Activated CD4-positive, alpha-beta memory T cell treated with anti-CD3 and anti-CD28 coated beads for 36 hours (primary cell): ENCODE measurements at places on chromosomes 1 and 21. TPM values are rescaled to one million over a fixed set of nuclear protein-coding genes. Genes with fewer than 3 reads are reported as not detected.
A peak's percentile ranks its signal among the peaks of the same experiment; 100 is the strongest.

GRCh38 chr1:116738673-116739370 lies 15.4 kb upstream of the CD2 start:
- peaks cover 16% of the 10 kb centered on the region for H3K36me3 ChIP-seq
- peak; percentile 85 for DNase-seq
- peaks cover 68% of the 10 kb centered on the region for H3K4me1 ChIP-seq
- peak overlapping the region; percentile 100 for H3K27ac ChIP-seq
- H3K27me3 ChIP-seq, result no peaks in the 10 kb centered on the region
- H3K4me3 ChIP-seq, result peak overlapping the region; percentile 74

DNA sequence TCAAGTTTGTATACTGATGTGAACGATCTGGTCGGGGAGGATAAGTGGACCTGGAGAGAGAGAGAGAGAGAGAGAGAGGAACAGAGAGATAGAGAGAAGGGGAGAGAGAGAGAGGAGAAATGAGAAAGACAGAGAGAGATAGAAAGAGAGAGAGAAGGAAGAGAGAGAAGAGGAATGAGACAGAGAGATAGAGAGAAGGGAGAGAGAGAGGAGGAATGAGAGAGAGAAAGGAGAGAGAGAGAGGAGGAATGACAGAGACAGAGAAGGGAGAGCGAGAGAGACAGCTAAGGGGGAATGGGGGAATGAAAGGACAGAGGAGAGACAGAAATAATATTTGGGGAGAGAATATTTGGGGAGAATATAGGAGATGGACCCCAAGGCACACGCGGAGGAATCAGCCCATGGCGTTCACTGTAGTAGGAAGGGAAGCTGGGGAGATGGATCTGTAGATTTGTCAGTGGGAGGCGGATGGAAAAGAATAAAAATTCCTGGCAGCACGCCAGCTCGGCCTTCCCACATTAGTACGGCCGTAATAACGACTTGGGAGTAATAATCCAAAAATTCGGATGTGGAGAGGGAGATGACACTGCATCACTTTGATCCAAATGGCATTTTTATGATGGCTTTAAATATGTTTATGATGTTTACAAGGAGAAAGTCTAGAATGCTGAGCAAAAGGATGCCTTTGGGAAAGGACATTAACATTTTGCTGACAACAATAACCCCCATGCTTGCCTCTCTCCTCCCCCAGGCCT lies 159.8 kb upstream of the KCNJ6 start:
- no peaks in the 10 kb centered on the region for H3K36me3 ChIP-seq
- H3K27ac ChIP-seq, result no peak overlapping the region
- H3K27me3 ChIP-seq, result no peaks in the 10 kb centered on the region
- H3K4me1 ChIP-seq, result no peaks in the 10 kb centered on the region

- H3K27ac ChIP-seq, result no peak overlapping the region
- peak overlapping the region; percentile 64 for H3K4me3 ChIP-seq
- no peaks in the 10 kb centered on the region for H3K36me3 ChIP-seq
- no peak for DNase-seq
Observed at GRCh38 chr1:90851711-90852050, 134.6 kb upstream of the BARHL2 start.

- no peak overlapping the region for H3K4me3 ChIP-seq
- H3K27ac ChIP-seq, result no peak overlapping the region
- no peaks in the 10 kb centered on the region for H3K27me3 ChIP-seq
- no peak for DNase-seq
- H3K36me3 ChIP-seq, result no peaks in the 10 kb centered on the region
Observed at GRCh38 chr1:218080863-218081262, 204.2 kb upstream of the RRP15 start.

DNA sequence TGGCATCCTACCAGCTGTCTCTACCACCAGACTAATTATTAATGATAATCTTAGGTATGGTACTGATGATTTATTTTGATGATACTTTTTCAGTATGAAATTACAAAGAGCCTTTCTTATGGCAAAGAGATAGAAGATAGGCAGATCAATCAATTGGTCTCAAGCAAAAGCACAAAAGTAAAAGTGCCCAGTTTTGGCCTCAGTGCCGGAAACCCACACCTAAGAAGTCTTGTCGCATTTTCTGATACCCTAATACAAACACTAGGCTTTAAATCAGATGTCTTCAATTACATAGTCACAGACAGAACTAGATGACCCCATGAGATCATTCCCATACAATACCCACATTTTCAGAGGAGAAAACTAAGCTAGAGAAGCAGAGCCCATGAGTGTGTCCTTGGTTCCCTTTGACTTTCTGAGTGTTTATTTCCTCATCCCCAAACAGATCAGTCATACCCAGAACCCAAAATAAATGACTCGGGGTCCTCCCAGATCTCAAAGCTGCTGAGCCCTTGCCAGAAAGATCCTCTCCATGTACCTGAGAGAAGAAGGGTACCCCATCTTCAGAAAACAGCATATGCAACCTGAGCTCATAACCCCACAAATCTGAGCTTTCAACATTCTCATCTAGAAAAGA lies 7.7 kb downstream of the ITPKB start:
- H3K27ac ChIP-seq, result peak overlapping the region; percentile 87
- DNase-seq, result peak; percentile 32
- peaks cover 78% of the 10 kb centered on the region for H3K36me3 ChIP-seq
- H3K4me1 ChIP-seq, result peaks cover 86% of the 10 kb centered on the region
- no peaks in the 10 kb centered on the region for H3K27me3 ChIP-seq

ANGPTL3 gene
- total RNA-seq, result not detected

DNA sequence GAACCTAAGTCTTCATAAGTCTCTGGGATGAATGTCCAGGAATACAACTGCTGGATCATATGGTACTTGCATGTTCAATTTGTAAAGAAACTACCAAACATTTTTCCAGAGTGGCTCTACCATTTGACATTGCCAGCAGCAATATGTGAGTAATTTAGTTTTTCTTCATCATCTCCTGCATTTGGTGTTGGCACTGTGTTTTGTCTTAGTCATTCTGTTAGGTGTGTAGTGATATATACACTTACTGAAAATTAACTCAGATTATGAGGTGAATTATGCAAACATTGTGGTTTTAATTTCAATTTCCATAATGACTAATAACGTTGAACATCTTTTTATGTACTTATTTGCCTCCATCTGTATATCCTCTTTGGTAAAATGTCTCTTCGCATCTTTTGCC lies 138.7 kb downstream of the LRRC40 start:
- H3K4me1 ChIP-seq, result no peaks in the 10 kb centered on the region
- DNase-seq, result no peak
- no peak overlapping the region for H3K27ac ChIP-seq

MTARC2 gene
- not detected for total RNA-seq

GRCh38 chr1:207841293-207841692 lies 69.6 kb downstream of the CD34 start:
- H3K27ac ChIP-seq, result no peak overlapping the region
- H3K4me1 ChIP-seq, result peaks cover 59% of the 10 kb centered on the region
- H3K27me3 ChIP-seq, result no peaks in the 10 kb centered on the region
- DNase-seq, result no peak

DNA sequence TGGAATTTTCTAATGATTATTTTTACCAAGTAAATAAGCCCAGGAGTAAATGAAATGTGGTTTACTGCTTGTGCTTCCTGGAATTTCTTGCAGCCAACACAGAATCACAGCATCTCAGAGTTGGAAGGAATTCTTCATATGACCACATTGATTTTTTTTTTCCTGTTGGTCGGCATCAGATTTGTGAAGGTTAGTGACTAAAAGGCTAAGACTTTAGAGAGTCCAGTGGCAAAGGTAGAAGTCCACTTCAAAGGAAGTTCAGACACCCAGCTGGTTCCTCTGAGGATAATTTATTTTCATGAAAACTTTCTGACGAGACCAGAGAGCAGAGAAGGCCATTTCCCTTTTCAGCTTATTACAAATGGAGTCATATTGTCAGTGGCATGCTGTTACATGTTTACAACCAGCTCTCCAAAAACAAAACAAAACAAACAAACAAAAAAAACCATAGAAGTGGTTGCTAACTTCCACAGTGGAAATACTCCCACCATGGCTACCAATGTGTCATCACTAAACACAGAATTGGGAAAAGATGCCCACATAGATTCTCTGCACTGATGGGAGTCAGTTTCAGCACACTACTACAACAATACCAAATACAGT lies 77.2 kb upstream of the CDC42BPA start:
- H3K27ac ChIP-seq, result no peak overlapping the region
- no peaks in the 10 kb centered on the region for H3K36me3 ChIP-seq
- H3K4me1 ChIP-seq, result no peaks in the 10 kb centered on the region
- H3K4me3 ChIP-seq, result no peak overlapping the region
- no peak for DNase-seq

TSTD1 gene
- 70.2 TPM for total RNA-seq

GRCh38 chr21:20701235-20701634 lies 297.0 kb upstream of the NCAM2 start:
- DNase-seq, result no peak
- H3K4me3 ChIP-seq, result no peak overlapping the region
- H3K36me3 ChIP-seq, result no peaks in the 10 kb centered on the region
- no peaks in the 10 kb centered on the region for H3K4me1 ChIP-seq
- no peak overlapping the region for H3K27ac ChIP-seq

GRCh38 chr1:97593192-97593591 lies 327.6 kb downstream of the DPYD start:
- peaks cover 30% of the 10 kb centered on the region for H3K36me3 ChIP-seq
- H3K4me1 ChIP-seq, result no peaks in the 10 kb centered on the region
- no peak overlapping the region for H3K4me3 ChIP-seq

DNA sequence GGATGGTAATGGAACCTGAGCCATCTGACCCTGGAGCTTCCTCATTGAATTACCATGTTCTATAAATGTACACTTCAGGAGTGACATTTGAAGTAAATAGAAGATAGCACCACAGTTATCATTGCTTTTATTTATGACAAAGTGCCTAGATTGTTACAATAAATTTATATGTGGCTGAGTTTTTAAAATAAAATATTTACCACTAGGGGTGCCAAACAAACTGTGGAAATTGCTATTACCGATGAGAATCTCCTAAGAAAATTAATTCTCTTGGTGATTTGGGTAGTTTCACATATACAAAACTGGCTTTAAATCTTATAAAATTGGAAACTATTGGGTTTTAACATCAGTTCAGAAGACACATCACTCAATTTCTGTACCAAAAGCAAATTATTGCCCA lies 1.4 kb upstream of the TNR start:
- H3K27ac ChIP-seq, result no peak overlapping the region
- no peak for DNase-seq
- H3K4me3 ChIP-seq, result no peak overlapping the region
- peaks cover 19% of the 10 kb centered on the region for H3K27me3 ChIP-seq

GRCh38 chr1:82152356-82153271 lies 351.9 kb downstream of the ADGRL2 start:
- H3K27me3 ChIP-seq, result no peaks in the 10 kb centered on the region
- no peaks in the 10 kb centered on the region for H3K4me1 ChIP-seq
- H3K27ac ChIP-seq, result no peak overlapping the region
- no peak overlapping the region for H3K4me3 ChIP-seq

DNA sequence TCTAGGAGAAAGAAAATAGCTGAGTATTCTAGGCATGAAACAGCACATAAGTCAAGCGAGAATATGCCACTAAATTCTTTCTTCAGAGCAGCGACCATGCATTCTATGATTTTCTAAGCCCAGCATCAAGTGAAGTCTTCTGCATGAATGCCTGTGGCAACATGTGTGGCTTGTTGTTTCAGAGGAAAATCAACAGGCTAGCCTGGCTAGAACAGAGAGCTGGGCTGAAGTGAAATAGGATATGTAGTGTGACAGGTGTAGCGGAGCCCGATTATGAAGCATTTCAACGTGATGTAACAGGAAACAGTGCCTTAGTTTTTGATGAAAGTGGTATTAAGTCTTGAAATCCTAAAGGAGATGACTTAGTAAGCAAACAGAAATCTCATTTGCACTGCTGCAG lies 7.0 kb downstream of the CSDE1 start:
- H3K36me3 ChIP-seq, result peaks cover 36% of the 10 kb centered on the region
- peak overlapping the region; percentile 7 for H3K27ac ChIP-seq
- peaks cover 90% of the 10 kb centered on the region for H3K4me1 ChIP-seq
- no peaks in the 10 kb centered on the region for H3K27me3 ChIP-seq
- no peak for DNase-seq
- no peak overlapping the region for H3K4me3 ChIP-seq

DNA sequence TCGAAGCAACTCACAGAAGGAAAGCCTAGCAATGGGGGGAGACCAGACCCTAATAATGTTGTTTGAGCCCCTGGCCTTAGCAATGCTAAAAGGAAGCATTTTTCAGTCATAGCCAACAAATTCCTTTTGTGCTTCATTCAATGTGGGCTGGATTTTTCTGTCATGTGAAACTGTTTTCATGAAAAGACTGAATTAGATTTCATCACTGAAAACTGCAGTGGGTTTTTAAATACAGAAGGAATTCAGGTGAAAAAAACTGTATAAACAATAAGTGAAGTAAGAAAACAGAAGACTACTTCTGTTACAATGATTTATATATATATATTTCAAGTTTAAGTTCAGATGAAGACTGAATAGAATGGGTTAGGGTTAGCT lies 204.8 kb downstream of the SMYD3 start:
- no peak overlapping the region for H3K4me3 ChIP-seq
- H3K4me1 ChIP-seq, result peaks cover 3% of the 10 kb centered on the region
- H3K27me3 ChIP-seq, result no peaks in the 10 kb centered on the region
- DNase-seq, result no peak
- H3K27ac ChIP-seq, result no peak overlapping the region
- peaks cover 5% of the 10 kb centered on the region for H3K36me3 ChIP-seq

ADORA3 gene
- total RNA-seq, result 0.14 TPM

DNA sequence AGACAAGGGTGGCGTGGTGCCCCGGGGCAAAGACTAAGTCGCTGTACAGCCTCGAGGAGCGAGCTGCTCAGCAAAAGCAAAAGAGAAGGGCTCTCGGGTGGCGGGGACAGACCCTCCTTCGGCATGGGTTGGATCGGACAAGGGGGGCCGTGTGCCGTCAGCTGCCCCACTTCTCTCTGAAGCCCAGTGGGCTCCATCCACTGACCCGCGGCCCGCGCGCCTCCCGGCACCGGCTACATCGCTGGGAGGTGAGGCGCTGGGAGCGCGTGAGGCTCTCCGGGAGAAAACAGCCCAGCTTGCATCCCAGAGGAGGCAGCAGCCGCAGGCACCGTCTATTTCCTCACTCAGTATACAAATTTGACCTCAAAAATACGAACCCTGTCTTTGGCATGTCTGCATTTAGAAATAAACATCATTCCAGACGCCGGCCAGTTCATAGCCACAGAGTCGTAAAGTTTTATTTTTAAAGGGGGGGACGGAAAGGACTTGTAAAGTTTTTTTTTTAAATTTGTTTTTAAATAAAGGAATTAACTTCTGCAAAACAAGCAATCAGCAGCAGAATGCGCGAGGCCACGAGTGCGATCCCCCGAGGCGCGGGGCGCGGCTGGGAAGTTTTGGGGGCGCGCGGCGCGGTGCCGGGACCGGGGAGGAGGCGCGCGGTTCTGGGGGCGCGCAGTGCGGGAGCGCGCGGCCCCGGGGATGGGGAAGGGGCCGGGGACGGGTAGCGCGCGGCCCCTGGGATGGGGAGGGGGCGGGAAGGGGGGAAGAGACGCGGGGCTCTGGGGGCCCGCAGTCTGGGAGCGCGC lies 689 bp upstream of the GPR137B start:
- H3K4me3 ChIP-seq, result peak overlapping the region; percentile 73
- H3K36me3 ChIP-seq, result peaks cover 2% of the 10 kb centered on the region
- H3K27me3 ChIP-seq, result peaks cover 29% of the 10 kb centered on the region
- peaks cover 21% of the 10 kb centered on the region for H3K4me1 ChIP-seq
- DNase-seq, result no peak
- no peak overlapping the region for H3K27ac ChIP-seq

- H3K36me3 ChIP-seq, result peaks cover 13% of the 10 kb centered on the region
- H3K4me1 ChIP-seq, result peaks cover 23% of the 10 kb centered on the region
- no peak for DNase-seq
- H3K27ac ChIP-seq, result no peak overlapping the region
- H3K4me3 ChIP-seq, result peak overlapping the region; percentile 72
Observed at GRCh38 chr21:45540601-45540970, 1.7 kb downstream of the SLC19A1 start.

- H3K27ac ChIP-seq, result no peak overlapping the region
- no peak for DNase-seq
- H3K27me3 ChIP-seq, result no peaks in the 10 kb centered on the region
- H3K4me1 ChIP-seq, result peaks cover 11% of the 10 kb centered on the region
- no peak overlapping the region for H3K4me3 ChIP-seq
Observed at GRCh38 chr1:227785805-227786671, 29.4 kb upstream of the PRSS38 start.
